ENCODE measurements at places on chromosomes 2 and 18.
A peak's percentile ranks its signal among the peaks of the same experiment; 100 is the strongest.

GRCh38 chr2:42843611-42844010, 51.2 kb upstream of the HAAO start:
- DNase-seq = no peak

GRCh38 chr2:160516547-160517365, 23.1 kb upstream of the RBMS1 start:
- peak; percentile 26 for DNase-seq

DNA sequence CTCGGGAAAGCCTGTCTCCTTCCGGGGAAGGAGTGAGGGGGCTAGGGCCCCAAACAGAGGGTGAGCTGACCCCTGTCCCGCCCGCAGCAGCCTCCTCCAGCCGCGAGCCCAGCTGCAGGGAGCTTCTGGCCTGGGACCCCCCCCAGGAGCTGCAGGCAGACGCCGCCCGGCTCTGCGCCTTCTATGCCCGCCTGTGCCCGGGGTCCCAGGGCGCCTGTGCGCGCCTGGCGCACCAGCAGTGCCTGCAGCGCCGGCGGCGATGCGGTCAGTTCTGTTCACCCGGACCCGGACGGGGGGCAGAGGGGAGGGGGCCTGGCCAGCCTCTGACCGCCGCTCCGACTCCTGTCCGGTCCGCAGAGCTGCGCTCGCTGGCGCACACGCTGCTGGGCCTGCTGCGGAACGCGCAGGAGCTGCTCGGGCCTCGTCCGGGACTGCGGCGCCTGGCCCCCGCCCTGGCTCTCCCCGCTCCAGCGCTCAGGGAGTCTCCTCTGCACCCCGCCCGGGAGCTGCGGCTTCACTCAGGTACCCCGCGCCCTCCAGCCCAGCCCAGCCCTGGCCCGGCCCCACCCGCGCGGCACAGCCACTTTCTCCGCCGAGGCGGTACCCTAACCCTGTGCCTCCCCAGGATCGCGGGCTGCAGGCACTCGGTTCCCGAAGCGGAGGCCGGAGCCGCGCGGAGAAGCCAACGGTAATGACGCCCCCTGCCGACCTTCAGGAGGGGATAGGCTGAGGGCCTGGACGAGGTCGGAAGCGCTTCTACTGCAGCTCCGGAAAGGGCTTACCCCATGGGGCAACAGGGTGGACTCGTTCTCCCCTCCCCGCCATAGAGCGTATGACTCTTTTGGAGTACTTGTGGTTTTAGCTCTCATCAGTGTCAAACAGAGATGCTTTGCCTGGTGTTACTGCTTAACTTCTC, 2.0 kb upstream of the CHRND start:
- peak; percentile 26 for DNase-seq

DNA sequence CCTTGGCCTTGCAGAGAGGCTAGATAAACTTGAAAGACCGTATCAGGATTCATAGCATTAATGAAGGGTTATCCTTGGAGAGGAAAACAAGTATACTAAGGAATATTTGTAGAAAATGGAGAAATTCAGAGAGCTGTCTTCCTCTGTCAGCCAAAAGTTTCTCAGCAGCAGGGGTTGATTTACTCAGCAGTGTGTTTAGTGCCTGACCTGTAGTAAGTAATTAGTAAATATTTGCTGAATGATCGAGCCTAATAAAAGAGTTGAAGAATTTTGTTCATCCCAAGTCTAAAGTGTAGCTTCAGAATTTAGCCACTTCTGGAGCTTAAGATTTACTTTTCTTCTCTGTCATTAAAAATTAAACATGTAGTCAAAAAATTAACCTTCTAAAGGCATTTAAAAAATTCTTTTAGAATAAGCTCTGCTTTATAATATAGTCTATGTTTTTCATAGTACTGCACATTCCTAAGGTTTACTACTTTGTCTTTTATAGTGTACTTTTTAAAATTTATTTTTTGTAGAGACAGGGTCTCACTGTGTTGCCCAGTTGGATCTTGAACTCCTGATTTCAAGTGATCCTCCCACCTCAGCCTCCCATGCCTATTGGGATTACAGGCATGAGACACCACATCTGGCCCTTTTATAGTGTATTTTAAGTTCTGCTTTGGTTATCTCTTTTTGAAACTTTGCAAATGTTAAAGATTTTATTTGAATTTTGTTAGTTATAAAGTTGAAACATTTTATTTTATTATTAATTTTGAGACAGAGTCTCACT, 138.4 kb upstream of the MYO3B start:
- peak; percentile 32 for DNase-seq

- peak; percentile 87 for DNase-seq
Measured at GRCh38 chr18:57698571-57699276, 77.1 kb upstream of the NARS1 start.

DNA sequence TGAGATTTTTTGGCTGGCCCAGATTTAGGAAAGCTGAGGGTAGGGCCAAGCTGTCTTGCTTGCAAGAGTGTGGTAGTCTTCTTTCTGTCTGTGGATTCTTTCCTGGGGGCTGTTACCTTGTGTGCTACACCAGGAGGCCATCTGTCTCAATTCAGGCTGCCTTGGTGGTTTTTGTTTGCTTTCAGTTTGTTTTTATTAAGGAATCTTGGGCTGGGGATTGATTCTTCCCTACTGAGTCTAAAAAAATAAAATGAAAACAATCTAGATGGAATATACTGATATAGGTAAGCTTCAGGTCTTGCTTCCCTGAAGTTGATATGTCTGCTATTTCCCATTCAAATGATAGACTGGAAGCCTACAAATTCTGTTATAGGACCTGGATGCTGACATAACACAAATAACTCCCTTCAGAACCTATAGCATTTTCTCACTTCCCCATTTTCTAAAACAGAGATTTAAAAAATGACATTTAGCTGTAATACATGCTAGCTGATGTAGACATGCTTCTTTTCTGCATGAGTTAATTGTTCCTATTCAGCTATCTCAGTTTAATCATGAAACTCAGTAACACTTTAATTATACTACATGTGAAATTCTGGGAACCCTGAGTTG, 5.3 kb downstream of the LHCGR start:
- DNase-seq = no peak

GRCh38 chr18:47262301-47263149, 11.1 kb upstream of the SKOR2 start:
- no peak for DNase-seq

DNA sequence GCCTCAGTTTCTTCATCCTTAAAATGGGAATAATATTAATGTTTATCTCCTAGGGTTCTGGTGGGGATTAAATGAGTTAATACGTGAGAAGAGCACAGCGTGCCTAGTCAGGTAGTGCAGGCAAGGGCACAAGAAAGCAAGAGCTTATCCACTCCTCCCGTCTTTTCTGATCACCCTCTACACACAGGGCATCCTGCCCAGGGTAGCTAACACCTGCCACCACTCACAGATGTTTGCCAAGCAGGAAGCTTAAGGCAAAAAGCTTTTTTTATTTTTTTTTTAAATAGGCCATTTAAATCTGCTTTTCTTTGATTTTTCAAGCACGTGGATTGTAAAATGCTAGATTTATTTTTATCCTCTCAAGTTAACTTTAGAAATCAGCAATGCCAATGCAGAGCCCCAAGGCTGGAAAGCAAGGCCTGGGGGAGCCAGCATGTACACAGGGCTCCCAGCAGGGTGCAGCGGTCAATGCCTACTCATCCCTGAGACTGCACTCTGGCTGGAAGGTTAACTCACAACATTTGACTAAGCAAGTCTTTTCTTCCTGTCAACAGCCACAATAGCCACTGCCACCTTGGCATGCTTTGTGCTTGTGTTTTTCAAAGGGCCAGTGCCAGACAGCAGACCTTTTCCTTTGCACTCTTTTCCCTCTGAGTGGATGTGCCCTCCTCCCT, 86.5 kb upstream of the ACAA2 start:
- DNase-seq = no peak

GRCh38 chr18:55477499-55477859, 110.5 kb downstream of the TCF4 start:
- peak; percentile 59 for DNase-seq

DNA sequence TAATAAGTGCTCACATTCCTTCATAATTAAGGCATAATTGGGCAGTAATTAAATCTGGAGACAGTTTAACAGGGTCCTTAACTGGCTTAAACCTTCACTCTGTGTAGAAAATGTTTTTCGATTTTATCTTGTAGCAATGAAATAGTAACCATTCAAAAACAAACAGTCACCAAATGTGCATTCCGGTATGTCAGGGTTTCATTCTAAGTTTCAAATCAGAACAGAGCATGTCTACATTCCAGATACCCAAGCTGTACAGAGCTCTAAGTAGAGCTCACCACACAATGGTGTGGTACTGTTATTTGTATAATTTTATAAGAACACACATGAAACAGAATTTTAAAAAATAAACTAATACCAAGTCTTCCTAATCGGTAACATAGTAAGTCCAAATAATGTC, 52.6 kb downstream of the SMAD2 start:
- peak; percentile 42 for DNase-seq

DNA sequence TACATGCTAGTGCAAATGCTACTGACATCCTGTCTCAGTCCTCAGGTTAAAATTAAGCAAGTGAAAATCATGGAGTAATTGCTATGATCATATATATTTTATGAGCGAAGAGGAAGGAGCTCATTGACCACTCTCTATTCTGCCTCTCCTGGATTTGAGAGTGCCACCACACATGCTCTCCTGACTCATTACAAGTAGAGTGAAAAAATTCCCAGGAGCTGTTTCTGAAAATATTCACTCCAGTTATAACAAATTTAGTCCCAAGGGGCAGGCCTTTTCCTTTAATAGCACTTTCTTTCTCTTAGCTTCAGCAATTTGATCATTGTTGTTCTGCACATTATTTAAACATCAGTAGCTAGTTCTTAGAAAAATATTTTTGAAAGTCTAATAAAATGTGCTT, 155.0 kb upstream of the MAPRE2 start:
- DNase-seq = no peak

DNA sequence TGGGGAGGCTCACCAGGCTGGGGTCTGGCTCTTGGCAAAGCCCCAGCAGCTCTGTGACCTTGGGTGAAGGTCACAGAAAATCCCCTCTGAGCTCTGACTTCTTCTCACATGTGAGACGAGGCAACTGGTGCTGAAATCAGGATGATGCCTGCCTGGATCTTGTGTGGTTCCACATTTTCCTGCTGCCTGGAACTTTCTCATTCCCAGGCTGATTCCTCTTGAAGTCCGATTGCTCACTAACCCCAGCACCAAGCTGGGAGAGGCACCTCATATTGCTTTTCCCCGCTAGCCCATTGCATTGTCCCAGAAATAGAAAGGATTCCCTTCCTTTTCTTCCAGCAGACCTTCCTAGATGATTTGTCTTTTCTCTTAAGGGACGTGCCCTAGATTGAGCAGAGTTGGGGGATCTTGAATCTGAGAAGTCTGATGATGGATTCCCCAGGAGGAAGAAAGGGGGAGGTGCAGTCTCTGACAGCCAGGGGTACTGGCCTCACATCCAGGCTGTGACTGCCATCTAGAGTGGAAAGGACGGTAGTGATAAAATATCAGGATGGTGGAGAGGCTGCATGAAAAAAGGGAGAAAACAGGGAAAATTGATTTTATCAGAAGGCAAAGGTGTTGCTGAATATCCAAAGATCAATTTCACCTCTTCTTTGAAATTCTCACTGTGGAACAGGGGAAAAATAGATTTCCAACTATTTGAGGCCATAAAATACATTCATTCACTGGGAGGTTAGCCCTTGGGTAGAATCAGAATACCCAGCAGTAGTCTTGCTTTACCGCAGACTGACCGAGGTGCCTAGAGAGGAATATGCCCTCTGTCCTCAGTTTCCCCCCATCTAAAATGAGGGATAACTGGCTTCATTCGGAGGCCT, 96.3 kb downstream of the FAM210A start:
- peak; percentile 63 for DNase-seq

- peak; percentile 23 for DNase-seq
Measured at GRCh38 chr2:218161644-218162043, 5.1 kb downstream of the CXCR1 start.

GRCh38 chr18:76251691-76252090, 243.4 kb downstream of the ZNF516 start:
- DNase-seq = no peak

DNA sequence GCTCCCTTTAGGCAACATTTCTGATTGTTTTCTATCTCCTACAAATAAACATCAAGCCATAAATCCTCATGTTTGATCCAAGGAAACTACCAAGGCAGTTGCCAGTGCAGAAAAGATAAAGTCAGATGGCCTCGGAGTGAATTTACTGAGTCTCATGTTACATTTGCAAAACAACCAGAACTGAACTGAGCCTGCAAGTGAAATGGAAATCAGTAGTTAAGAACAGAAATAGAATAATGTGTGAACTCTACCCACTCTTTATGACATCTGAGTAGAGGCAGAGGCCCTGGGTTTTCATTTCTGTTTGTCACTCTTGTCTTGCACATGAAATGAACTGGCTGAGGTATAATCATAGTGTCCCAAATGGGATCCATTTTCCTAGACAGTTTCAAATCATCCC, 20.4 kb upstream of the DAPL1 start:
- DNase-seq = no peak

DNA sequence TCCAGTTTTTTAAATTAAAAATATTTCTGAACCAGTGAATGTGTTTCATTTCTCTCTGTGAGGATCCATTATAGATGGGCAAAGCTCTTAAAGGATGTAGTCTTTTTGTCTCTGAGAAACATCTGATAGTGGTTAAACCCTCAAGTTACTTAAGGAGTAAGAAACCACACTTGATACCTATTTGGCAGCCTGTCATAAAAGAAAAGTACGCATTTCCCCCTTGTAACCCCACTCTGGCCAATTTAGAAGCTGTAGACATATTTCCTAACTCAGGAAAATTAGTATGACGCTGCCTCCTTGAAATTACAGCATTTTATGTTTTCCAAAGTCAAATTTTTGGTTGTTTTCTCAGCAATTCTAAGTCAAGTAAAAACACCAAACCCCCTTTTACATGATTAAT, 2.0 kb downstream of the STAT4 start:
- DNase-seq = no peak

- peak; percentile 95 for DNase-seq
Measured at GRCh38 chr2:42922790-42923579, 130.6 kb upstream of the HAAO start.

DNA sequence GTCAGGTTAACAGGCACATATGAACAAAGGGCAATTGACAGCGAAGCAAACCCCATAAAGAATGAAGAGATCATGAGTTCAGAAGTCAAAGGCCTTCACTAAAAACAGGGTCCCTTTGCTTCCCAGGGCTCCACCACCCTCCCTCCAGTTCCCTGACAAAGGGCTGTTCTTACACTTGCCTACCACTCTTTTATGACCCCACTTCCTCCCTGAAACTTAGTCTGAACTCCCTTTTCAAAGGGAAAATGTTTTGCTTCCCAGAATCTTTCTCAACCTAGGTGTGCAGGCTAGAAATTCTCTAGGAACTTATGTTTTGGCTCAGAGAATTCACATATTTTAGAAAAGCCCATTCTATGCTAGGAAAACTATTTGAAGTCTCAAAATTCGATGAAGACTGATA, 86.0 kb upstream of the ITGA4 start:
- peak; percentile 7 for DNase-seq

Data from EH (cell line).